AG09309 (cell line): ENCODE measurements at places on chromosomes 5 and 9.

- DNase-seq, result no peak
Measured at GRCh38 chr9:34170237-34170991, 8.4 kb upstream of the UBAP1 start.

DNA sequence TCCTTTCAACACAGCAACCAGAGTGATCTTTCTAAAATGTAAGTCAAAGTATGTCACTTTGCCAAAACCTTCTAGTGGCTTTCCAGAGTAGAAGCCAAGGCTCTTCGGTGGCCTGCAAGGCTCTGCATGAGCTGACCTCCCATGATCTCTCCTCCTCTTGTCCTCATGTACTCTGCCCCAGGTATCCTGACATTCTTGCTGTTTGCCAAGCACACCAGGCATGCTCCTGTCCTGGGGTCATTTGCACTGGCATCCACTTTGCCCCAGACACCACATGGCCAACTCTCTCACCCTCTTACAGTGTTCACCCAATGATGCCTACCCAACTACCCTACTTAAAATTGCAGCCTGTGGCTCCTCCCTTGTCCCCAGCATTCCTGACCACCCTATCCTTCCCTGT, 86.3 kb downstream of the ZNF618 start:
- DNase-seq, result no peak

DNA sequence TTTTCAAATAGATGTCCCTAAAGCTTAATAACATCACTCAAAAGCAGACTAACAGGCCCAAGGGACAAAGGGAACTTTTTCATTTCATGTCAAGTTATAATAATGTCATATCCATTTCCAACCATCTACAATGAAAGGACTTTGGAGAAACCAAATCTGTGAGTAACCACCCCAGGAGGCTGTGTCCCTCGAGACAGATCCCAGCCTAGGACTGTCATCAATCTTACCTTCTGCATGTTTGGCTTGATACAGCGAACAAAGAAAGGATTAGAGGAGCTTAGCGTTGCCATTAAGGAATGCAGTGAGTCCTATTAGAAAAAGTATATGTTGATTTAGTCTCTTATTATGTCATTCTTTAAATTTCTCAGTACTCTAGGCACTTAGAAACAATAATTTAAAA, 137.8 kb upstream of the RETREG1 start:
- DNase-seq, result no peak

GRCh38 chr5:133697536-133698258, 85.4 kb upstream of the FSTL4 start:
- no peak for DNase-seq

DNA sequence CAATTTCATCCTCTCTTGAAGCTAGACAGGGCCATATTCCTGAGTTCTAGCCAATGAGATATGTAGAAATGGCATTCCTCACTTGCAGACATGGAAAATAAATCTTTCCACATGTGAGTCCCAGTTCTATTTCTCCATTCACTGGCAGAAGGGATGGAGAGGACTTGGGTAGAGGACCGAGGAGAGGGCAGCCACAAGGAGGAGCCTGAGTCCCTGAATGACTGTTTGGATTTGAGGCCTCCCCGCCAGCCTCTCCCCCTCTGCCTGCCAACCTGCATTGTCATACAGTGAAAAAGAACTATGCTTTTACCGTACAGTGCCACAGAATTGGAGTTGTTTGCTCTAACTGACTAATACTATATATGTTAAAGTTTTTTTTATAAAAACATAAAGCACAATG, 583.0 kb upstream of the WWC1 start:
- no peak for DNase-seq

- no peak for DNase-seq
Measured at GRCh38 chr9:128703616-128704355, 1.5 kb downstream of the PKN3 start.

DNA sequence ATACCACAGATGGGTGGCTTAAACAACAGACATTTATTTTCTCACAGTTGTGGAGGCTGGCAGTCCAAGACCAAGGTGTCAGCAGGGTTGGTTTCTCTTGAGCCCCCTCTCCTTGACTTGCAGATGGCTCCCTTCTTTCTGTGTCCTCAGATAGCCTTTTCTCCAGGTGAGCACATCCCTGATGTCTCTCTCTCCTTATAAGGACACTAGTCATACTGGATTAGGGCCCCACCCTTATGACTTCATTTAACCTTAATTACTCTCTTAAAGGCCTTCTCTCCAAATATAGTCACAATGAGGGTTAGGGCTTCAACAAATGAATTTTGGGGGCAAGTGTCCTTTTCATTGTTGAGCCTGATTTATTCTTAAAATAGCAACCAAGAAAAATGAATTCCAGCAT, 14.7 kb downstream of the PTGER4 start:
- DNase-seq, result no peak

DNA sequence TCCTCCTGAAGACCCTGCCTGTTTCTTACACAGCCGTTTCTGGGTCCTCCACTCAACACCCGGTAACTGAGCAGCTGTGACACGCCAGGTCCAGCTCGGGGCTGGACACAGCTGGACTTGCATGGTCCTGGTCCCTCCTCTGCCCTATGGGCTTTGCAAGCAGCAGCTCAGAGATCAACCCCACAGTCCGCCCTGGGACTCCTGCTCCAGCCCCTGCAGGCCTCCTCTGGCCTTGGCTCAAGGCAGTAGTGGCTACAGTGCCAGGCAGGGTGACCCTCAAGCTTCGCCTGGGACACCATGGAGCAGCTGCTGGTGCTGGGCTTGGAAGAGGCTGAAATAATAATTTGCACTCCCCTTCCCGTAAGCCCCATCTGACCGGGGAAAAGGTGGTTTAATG, 66.1 kb upstream of the OLFM1 start:
- DNase-seq, result no peak

DNA sequence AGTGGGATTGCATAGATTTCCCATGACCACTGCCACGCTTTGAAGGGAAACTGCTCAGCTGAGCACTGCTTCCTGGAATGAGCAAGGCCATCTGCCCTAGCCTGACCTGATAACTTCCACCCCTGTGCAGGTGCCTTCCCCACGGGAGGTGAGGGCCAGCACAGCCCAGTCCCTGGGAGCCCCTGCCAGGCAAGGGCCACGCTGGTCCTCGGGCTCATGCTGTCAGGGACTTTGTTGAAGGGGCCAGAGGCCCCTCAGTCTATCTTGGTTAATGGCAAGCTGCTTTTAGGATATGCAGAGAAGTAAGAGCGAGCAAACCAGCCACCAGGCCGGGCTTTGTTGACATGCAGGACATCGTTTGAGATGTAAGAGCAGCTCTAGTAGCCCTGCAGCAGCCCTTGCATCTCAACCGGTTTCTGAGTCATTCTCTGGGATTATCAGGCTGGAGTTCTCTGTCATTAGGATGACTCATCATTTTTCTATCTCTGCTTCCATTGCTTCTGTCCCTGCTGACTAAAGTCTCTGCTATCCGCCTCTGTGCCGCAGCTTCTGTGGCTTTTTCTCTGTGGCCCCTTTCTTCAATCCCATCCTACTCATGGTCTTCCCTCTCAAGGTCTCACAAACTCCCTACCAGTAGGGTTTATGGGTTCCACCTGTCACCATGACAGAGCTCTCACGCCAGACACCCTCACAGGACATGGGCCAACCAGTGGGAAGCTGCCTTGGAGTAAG, 30.6 kb upstream of the IQGAP2 start:
- DNase-seq, result peak; percentile 48

DNA sequence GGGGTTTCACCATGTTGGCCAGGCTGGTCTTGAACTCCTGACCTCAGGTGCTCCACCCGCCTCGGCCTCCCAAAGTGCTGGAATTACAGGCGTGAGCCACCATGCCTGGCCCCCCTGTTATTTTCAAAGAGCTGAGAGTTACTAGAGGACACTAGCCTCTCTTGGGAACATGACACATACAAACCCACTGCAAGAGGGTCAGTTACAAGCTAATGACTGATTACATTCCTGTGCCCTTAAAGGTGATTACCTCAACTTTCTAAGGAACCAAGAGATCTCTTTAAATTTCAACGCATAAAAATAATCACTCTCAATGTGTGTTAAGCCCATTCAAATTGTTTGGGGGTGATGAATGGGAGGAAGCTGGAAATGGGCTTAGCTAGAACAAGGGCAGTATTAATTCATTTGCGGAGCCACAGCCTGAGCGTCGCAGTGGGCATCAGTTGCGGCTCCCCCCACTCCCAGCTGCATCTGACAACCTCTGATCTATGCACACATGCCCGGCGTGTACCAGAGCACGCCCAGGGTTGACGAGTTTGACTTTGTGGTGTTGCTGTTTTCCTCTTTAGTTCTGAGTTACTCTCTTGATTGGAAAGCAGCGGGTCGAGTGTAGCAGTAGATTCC, 146.9 kb downstream of the GOLPH3 start:
- no peak for DNase-seq

DNA sequence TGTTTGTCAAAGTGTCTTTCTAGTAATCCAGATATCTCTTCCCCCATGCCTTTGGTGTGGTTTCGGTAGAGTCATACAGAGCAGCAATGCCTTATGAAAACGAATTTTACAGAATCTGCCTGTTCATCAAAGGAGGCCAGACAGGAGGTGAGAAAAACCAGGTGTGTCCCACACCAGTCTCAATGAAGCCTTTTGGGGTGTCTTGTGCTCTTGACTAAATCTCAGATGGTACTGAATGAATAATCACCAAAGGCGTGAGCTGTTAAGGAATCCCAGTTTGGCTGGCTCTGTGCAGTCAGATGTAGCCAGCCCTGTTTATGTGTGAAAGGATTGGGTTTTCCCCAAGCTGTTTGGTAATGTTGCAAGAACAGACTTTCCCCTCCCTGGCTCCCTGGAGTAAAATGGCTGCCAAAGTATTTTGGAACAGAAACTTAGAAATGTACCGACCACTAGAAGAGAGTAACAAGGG, 70.8 kb upstream of the CDKN2B start:
- peak; percentile 53 for DNase-seq

- DNase-seq, result no peak
Measured at GRCh38 chr5:72543811-72544210, 36.6 kb upstream of the ZNF366 start.

- no peak for DNase-seq
Measured at GRCh38 chr9:109974143-109974917, 194.3 kb downstream of the PALM2AKAP2 start.

- peak; percentile 37 for DNase-seq
Measured at GRCh38 chr5:16489322-16489791, 23.8 kb upstream of the ZNF622 start.

- DNase-seq, result no peak
Measured at GRCh38 chr5:22844155-22844554, 9.0 kb downstream of the CDH12 start.

GRCh38 chr5:118628660-118629354, 359.5 kb downstream of the DTWD2 start:
- no peak for DNase-seq

GRCh38 chr5:147986134-147986757, 77.5 kb upstream of the SPINK5 start:
- DNase-seq, result no peak

GRCh38 chr9:18985464-18985951, 47.5 kb downstream of the SAXO1 start:
- DNase-seq, result peak; percentile 43

- no peak for DNase-seq
Measured at GRCh38 chr5:125199968-125200865, 453.8 kb upstream of the ZNF608 start.

- no peak for DNase-seq
Measured at GRCh38 chr5:41542183-41542582, 31.8 kb upstream of the PLCXD3 start.

DNA sequence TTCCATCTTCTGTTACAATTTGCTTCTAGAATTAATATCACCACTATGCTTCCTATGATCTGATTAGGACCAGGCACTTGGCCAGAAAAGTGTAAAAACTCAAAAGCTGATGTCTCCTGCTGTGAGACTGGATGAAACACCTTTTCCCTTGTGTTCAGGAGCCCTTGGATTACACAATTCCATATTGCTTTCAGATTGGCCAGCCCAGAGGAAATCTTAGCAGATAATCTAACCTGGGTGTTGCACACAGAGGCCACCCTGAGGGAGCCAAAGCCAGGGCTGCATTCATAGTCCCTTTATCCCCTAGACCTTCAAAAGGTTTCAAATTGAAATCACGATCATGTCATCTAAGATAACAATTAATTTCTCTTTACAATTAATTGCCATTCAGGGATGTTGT, 94.1 kb upstream of the SELENOP start:
- no peak for DNase-seq

DNA sequence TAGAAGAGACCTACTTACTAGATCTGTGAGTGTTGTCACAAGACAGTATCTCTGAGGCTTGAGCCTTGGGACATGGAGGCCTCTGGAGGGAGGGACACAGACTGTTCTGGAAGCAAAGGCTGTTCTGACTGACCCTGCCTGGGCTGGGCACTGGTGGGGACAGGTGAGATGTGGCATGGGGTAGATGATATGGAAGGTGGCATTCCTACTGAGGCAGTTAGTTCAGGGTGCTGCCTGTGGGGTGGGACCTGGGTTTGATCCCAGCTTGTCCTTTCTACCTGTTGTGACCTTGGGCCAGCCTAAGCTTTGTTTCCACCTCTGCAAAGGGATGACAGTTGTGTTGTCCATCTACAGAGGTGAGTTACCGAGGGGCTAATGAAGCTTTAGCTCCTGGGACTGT, 140.2 kb downstream of the C9orf50 start:
- no peak for DNase-seq
